ENCODE measurements at places on chromosomes 3 and 15.

GRCh38 chr3:124401843-124402242, 328.4 kb upstream of the UMPS start:
- no peak for DNase-seq

DNA sequence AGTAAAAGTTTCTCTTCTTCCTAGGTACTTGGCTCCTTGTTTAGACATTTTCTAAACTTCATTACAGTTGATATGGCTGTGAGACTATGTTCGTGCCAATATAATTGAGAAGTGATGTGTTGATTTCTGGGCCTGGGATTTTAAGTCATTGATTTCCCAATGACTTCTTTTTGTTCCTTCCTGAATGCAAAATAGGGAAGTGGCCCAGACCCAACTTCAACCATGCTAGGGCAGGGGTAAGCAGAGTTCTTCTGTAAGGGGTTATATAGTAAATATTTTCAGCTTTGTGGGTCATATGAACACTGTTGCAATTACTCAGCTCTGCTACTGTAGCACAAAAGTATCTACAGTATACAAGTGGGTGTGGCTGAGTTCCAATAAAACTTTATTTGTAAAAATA, 320.1 kb upstream of the WNT5A start:
- DNase-seq, result no peak

DNA sequence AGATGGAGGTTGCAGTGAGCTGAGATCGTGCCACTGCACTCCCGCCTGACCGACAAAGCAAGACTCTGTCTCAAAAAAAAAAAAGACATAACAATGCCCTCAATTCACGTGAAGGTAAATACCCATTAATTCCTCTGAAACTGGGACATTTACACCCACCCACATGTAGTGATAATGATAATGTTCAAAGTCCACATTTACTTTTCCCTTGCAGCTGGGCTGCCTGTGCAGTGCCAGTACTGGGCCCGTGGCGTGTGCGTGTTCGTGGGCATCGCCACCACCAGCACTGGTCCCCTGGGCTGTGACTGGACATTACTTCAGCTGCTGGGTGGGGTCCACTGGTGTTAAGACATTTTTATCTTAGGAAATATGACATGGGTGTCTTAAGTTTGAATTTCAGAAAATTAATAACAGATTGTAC, 123.6 kb downstream of the SLC25A26 start:
- no peak for DNase-seq

DNA sequence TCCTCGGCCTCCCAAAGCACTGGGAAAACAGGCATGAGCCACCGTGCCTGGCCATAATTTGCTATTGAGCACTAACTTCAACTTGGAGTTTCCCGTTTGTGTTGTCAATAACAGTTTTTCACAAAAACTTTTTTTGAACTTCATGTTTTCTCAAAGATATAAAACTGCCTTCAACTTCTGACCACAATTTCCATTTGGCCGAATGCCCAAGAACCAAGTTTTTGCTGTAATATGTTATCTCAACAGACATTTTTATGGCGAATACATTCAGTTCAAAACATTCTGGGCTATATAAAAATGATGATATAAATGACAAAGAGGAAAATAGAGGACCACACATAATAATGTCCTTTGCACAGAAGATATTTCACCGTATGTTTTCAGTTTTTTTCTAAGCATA, 56.4 kb downstream of the NEDD4 start:
- no peak for DNase-seq

- DNase-seq, result peak; percentile 73
Observed at GRCh38 chr3:24101676-24102168, 156.6 kb downstream of the NR1D2 start.

DNA sequence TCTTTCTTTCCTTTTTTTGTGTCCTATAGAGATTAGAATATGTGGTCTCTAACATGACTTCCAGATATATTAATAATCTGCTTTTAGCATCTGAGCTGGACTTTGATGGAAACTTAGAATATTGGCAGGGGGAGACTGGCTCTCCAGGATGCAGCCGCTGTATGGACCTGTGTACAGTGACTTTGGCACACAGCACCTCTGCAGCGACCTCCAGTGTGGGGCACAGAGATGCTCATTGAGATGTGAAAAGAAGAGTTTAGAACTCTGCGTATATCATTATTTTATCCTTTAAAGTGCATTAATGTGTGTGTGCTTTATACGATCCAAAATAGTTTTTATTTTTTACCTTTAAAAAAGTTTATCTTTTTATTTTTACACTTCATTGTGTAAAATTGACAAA, 18.3 kb downstream of the CFAP161 start:
- no peak for DNase-seq

GRCh38 chr3:116179091-116179490, 266.2 kb downstream of the LSAMP start:
- DNase-seq, result no peak

- DNase-seq, result no peak
Observed at GRCh38 chr15:66821307-66821706, 119.3 kb downstream of the SMAD6 start.

GRCh38 chr3:43559961-43560360, 61.9 kb downstream of the ANO10 start:
- no peak for DNase-seq

Measured in right lung (tissue), 10 donors.